ENCODE measurements at places on chromosomes 12 and 14.

- DNase-seq, result no peak
Measured at GRCh38 chr12:4286771-4287317, 13.3 kb downstream of the CCND2 start.

- no peak for DNase-seq
Measured at GRCh38 chr14:89848165-89848564, 106.4 kb downstream of the EFCAB11 start.

DNA sequence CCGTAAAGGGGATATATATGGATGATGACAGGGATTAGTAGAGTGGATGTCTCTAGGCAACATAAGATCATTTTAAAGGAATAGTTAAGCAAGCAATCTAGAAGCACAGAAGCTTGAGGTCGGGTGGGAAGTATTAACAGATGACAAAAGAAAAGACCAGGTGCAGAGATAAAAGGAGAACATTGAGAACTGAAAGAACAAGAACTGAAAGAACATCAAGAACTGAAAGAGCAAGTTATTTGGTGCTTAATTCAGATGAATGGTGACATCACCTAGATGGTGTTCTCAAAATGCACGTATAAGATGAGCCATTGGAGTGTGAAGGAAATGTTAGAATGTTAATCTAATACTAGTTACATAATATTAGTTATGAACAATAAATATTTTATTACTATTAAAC is 224.0 kb upstream of the PDE3A start:
- DNase-seq, result no peak

DNA sequence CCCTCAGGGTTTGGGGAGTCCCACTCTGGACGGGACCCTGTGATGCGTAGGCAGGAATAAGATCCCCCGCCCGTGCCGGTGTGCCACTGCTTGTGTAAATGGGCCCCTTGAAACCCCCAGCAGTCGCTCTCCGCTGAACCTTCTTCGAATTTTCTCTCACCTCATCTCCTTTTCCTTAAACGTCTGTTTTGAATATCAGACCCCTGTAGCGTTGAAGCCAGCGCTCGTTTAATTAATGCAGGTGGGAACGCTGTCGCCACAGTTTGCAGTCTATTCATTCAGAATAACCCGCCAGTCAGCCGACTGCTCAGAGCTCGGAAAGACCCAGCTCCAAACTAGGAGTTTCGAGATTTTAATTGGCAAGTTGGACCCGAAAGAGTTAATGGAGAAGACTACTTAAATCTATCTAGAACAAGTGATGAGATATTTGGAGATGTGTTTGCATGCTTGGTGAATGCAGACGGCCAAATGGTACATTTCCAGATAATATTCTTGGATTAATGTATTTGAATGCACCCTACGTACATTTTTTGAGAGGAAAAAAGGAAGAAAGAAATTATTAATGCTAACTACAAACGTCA is 739 bp upstream of the PPP2R5E start:
- no peak for DNase-seq

- DNase-seq, result no peak
Measured at GRCh38 chr12:15806826-15807225, 17.6 kb upstream of the EPS8 start.

DNA sequence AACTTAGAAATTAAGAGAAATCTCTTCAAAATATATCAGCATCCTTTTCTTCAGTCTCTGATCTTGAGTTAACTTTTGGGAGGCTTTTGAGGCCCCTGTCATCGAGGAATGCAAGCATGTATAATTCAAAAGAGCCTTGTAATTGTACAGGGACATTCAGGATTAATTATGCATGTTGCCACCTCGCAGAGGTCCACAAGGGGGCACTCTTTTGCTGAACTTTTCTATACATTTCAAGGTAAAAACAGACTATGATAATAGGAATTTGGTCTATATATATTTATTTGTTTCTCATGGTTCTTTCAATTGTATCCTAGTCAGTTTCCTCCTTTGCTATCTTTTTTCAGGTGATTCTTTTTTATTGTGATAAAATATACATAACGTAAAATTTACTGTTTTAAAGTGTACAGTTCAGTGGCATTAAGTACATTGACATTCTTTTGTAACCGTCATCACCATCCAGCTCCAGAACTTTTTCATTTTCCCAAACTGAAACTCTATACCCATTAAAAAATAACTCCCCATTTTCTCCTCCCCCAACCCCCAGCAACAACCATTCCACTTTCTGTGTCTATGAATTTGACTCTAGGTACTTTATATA is 47.0 kb upstream of the SLC2A13 start:
- DNase-seq, result peak; percentile 34

GRCh38 chr12:54593725-54594124 is 5.3 kb upstream of the PPP1R1A start:
- DNase-seq, result no peak

- DNase-seq, result no peak
Measured at GRCh38 chr14:38042322-38042721, 165.4 kb upstream of the SSTR1 start.

GRCh38 chr12:65853489-65854157 is 29.3 kb downstream of the HMGA2 start:
- DNase-seq, result no peak
